HFFc6 (cell line): ENCODE measurements at places on chromosomes 7 and 10. TPM values are rescaled to one million over a fixed set of nuclear protein-coding genes. Genes with fewer than 3 reads are reported as not detected.

- peak overlapping the region; percentile 53 for H3K27ac ChIP-seq
- peaks cover 44% of the 10 kb centered on the region for H3K4me1 ChIP-seq
- H3K4me3 ChIP-seq = peak overlapping the region; percentile 2; the same call in 1 of the 2 replicates
- H3K27me3 ChIP-seq = no peaks in the 10 kb centered on the region
Measured at GRCh38 chr10:62459072-62459471, 84.9 kb downstream of the ZNF365 start.

- peaks cover 12% of the 10 kb centered on the region for H3K4me1 ChIP-seq
- no peaks in the 10 kb centered on the region; the same call in 1 of the 2 replicates for H3K27me3 ChIP-seq
- H3K36me3 ChIP-seq = no peaks in the 10 kb centered on the region; the same call in 1 of the 2 replicates
- H3K4me3 ChIP-seq = peak overlapping the region; percentile 45; the same call in 1 of the 2 replicates
- peak; percentile 11 for DNase-seq
- H3K27ac ChIP-seq = no peak overlapping the region
Measured at GRCh38 chr10:106582291-106582690, 582.2 kb downstream of the SORCS1 start.

DNA sequence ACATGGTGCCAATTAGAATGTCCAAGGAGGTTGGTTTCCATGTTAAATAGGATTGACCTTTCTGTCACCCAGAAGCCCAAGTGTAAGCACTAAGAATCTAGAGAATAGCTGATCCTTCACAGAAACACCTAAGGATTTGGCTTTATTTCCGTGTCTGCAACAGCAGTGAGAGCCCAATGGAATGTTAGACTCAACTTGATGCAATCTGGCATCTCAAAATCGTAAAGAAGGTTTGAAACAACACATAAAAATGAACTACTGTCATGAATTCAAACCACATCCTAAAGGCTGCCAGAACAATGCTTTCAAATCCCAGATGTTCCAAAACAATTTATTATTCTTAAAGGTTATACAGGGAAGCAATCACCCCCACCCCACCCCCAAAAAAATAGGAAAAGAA, 18.6 kb downstream of the PPP1R3C start:
- H3K27ac ChIP-seq = peak overlapping the region; percentile 96
- H3K4me3 ChIP-seq = peak overlapping the region; percentile 70
- peaks cover 22% of the 10 kb centered on the region for H3K36me3 ChIP-seq
- peak; percentile 89 for DNase-seq

- peaks cover 17% of the 10 kb centered on the region for H3K36me3 ChIP-seq
- H3K4me3 ChIP-seq = no peak overlapping the region
- H3K4me1 ChIP-seq = peaks cover 87% of the 10 kb centered on the region
Measured at GRCh38 chr10:4809156-4809555, 16.9 kb upstream of the AKR1E2 start.

- no peak overlapping the region for H3K27ac ChIP-seq
- H3K27me3 ChIP-seq = peaks cover 4% of the 10 kb centered on the region; the same call in 1 of the 2 replicates
- no peak overlapping the region for H3K4me3 ChIP-seq
- DNase-seq = no peak
Measured at GRCh38 chr10:51052163-51052562, 22.1 kb upstream of the PRKG1 start.

- H3K36me3 ChIP-seq = peaks cover 13% of the 10 kb centered on the region
- no peak for DNase-seq
- H3K4me1 ChIP-seq = peaks cover 7% of the 10 kb centered on the region
- H3K4me3 ChIP-seq = peak overlapping the region; percentile 63; the same call in 1 of the 2 replicates
Measured at GRCh38 chr10:38038932-38039245, 28.4 kb downstream of the ZNF33A start.

DNA sequence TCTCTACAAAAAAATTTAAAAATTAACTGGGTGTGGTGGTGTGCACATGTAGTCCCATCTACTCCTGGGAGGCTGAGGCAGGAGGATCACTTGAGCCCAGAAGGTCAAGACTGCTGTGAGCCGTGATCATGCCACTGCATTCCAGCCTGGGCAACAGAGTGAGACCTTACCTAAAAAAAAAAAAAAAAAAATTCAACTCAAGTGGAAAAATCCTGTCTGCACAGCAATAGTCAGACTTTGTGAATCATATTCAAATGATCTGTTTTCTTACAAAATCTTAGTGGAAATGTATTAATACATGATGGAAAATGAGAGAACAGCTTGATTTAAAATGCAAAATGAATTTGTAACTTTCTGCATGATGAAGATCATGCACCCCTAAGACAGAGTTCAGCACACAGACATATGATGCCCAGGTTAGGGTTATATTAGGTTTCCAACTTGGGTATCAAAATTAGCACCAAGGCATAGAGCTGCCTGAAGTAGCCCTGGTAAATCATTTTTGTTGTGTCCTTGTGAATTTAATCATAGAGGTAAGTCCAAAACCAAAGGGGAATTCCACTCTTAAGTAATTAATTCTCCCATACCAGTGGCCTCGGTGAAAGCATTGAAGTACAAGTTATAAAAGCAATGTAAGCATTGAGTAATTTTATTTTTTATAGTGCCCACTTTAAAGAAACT, 93.8 kb downstream of the ADD3 start:
- DNase-seq = no peak
- peaks cover 11% of the 10 kb centered on the region for H3K36me3 ChIP-seq
- H3K4me3 ChIP-seq = no peak overlapping the region
- H3K27me3 ChIP-seq = no peaks in the 10 kb centered on the region
- no peaks in the 10 kb centered on the region for H3K4me1 ChIP-seq

GRCh38 chr7:45188736-45189135, 31.1 kb downstream of the RAMP3 start:
- no peaks in the 10 kb centered on the region for H3K36me3 ChIP-seq
- DNase-seq = no peak
- H3K4me1 ChIP-seq = no peaks in the 10 kb centered on the region
- peaks cover 21% of the 10 kb centered on the region for H3K27me3 ChIP-seq
- no peak overlapping the region for H3K27ac ChIP-seq

- peaks cover 56% of the 10 kb centered on the region for H3K27me3 ChIP-seq
- H3K36me3 ChIP-seq = no peaks in the 10 kb centered on the region
- DNase-seq = no peak
- H3K4me1 ChIP-seq = no peaks in the 10 kb centered on the region
- no peak overlapping the region for H3K4me3 ChIP-seq
- H3K27ac ChIP-seq = no peak overlapping the region
Measured at GRCh38 chr7:1210321-1210978, 22.2 kb upstream of the UNCX start.

DNA sequence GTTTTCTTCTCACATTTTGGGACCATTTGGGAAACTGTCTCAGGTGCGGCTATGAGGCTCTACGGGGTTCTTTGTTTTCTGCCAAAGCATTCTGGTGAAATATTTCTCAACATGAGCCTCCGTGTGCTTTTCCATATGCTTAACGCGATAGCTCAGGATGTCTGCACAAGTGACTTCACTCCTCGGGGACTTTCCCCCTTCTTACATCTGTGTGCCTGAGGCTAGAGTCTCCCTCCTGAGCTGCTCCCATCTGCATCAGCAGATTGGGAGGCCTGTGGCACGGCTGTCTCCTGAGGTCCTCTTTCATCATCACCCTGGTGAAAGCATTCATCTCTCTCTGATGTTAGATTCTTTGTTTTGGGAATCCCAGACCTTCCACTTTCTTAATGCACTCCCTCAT, 1190.9 kb downstream of the TYW1 start:
- no peaks in the 10 kb centered on the region for H3K4me1 ChIP-seq
- H3K4me3 ChIP-seq = no peak overlapping the region
- no peak overlapping the region for H3K27ac ChIP-seq
- no peaks in the 10 kb centered on the region; the same call in 1 of the 2 replicates for H3K36me3 ChIP-seq

- H3K4me1 ChIP-seq = no peaks in the 10 kb centered on the region
- no peak overlapping the region for H3K4me3 ChIP-seq
- no peak overlapping the region for H3K27ac ChIP-seq
- peaks cover 32% of the 10 kb centered on the region for H3K27me3 ChIP-seq
- DNase-seq = no peak
- H3K36me3 ChIP-seq = no peaks in the 10 kb centered on the region
Measured at GRCh38 chr7:151902311-151902710, 25.4 kb upstream of the PRKAG2 start.

DNA sequence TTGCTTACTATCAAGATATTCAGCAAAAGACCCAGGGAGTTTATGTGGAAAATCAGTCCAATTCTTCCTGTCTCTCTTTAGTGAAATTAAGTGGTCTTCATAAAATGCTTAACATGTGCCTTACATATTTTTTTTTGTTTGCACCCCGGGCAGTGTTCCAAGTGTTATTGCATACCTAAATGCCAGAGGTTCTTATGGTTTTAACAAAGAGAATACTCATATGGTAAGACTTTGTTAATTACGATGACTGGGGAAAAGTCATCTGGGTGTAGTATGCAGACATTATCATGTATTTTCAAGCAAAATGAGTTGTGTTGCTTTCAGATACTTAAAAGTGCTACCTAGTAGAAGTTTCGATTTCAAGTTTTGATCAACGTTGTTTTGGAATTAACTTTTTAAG, 82.6 kb downstream of the PRKG1 start:
- H3K4me3 ChIP-seq = peak overlapping the region; percentile 4
- peak overlapping the region; percentile 5; the same call in 1 of the 2 replicates for H3K27ac ChIP-seq
- no peaks in the 10 kb centered on the region for H3K36me3 ChIP-seq
- no peaks in the 10 kb centered on the region for H3K27me3 ChIP-seq
- H3K4me1 ChIP-seq = peaks cover 31% of the 10 kb centered on the region
- DNase-seq = peak; percentile 36

The AKR1C3 gene
- 0.50 TPM in 1 of 3 replicates, not detected in the others for total RNA-seq

The CDNF gene
- total RNA-seq = 0.63 to 1.9 TPM (median 0.94 TPM) in 3 replicates

The HYAL4 gene
- total RNA-seq = not detected in 3 replicates

The AS3MT gene
- 3.1 and 4.0 TPM in 2 replicates for total RNA-seq

The HTR5A gene
- total RNA-seq = not detected in 3 replicates

The H2BK1 gene
- not detected in 3 replicates for total RNA-seq

The PRSS37 gene
- not detected in 2 replicates for total RNA-seq

The INMT gene
- total RNA-seq = 0.17 TPM in 1 of 3 replicates, not detected in the others

The PITX3 gene
- total RNA-seq = not detected in 3 replicates

The CFAP46 gene
- total RNA-seq = 0.31 to 1.4 TPM (median 1.4 TPM) in 3 replicates

The MGAM2 gene
- not detected in 3 replicates for total RNA-seq
